ENCODE measurements at places on chromosomes 6 and 20. TPM values are rescaled to one million over a fixed set of nuclear protein-coding genes. Genes with fewer than 3 reads are reported as not detected.

The ADGRF5 gene
- 25.9 TPM for total RNA-seq

The MYT1 gene
- total RNA-seq = 0.18 TPM

The PHACTR2 gene
- total RNA-seq = 93.2 TPM

The C6orf62 gene
- total RNA-seq = 111 TPM

The PKIB gene
- total RNA-seq = 3.5 TPM

The KHDC1L gene
- total RNA-seq = not detected

DNA sequence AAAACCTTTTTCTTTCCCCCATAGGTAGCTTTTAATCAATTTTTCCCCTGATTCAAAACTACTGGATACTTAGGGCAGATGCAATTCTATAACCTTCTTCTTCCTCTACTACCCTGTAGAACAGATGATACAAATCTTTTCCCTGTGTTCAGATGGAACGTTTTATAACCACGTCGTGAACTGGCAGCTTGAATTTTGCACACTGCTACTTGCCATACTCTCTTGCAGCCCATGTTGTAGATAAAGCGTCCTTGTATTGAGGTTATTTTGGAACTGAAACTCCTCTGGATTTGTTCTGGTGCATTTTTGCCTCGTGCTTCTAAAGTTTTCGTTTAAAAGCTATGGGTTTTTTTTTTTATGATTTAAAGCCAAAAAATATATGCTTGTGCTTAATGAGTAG, 440.2 kb downstream of the RFPL4B start:
- no peak for DNase-seq

GRCh38 chr6:32517654-32518445, 12.2 kb downstream of the HLA-DRB5 start:
- DNase-seq = no peak

GRCh38 chr6:148945301-148946021, 198.6 kb downstream of the UST start:
- DNase-seq = no peak

DNA sequence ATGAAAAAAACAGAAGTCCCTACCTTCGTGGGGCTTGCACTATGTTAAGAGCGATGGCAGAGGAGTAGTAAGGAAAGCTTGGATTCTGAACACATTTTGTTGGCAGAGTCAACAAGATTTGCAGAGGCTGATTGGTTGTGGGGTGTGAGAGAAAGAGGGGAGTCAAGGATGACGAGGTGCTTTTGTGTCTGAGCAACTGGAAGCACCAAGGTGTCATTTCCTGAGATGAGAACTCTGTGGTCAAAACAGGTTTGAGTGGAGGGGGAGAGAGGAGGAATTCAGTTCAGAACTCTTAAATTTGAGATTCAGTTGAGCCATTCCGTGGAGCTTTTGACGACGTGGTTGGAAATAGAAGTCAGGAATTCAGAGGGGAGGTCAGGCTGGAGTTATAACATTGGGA, 3.5 kb downstream of the OCSTAMP start:
- DNase-seq = no peak

GRCh38 chr20:16486532-16486931, 86.7 kb downstream of the KIF16B start:
- DNase-seq = no peak

DNA sequence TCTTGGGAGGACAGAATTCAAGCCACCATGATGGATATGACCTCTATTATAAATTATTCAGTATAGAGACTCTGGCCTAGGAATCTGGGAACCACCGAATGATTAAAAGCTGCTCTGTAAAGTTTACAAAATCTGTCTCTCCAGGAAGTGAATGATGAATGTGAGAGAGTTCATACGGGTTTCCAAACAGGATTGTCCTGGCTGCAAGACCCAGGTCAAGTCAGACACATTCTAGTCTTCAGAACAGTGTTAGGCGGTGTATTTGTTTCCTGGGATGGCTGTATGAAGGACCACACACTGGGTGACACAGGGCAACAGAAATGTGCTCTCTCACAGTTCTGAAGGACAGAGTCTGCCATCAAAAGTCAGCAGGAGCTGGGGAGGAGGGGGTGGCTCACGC, 222.4 kb downstream of the ZNF217 start:
- no peak for DNase-seq

GRCh38 chr20:93641-94040, 6.2 kb downstream of the DEFB125 start:
- no peak for DNase-seq

DNA sequence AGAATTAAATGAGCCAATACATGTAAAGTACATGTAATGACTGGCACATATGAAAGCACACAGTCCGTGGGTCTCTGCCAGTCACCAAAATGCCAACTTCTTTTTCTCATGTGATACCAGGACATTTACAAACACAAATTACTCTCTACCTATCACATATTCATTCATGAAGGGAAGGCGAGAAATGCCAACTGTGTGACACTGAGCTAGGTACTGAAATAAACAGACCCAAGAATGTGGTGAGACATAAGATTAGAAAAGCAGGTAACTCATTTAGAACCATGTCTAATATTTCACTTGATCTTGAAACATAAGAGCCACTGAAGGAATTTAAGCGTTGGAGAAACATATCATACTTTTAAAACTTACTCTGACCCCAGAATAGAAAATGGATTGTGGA, 41.4 kb downstream of the HBS1L start:
- no peak for DNase-seq

Measured in ureter (tissue), 1 donor.